ENCODE measurements at places on chromosomes 6 and 20.

DNA sequence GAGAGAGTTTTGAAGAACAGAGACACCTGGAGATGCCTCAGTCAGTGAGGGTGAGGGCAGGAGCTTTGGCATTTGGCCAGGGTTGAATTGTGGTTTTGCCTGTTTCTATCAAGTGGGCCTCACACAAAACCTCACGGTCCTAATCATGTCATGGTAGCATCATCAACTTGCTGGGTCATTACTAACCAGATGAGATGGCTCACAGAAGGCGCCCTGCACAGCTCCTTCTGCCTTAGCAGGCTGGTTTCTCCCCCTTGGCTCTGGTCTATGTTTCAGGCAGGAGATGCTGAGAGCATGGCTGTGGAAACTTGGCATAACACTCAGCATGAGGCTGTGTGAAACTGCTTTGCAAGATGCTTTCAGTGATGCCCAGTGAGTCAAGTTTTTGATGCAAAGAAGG is 99.3 kb downstream of the LRRC1 start:
- no peak for DNase-seq

GRCh38 chr6:139514819-139515218 is 140.4 kb upstream of the CITED2 start:
- DNase-seq, result no peak

DNA sequence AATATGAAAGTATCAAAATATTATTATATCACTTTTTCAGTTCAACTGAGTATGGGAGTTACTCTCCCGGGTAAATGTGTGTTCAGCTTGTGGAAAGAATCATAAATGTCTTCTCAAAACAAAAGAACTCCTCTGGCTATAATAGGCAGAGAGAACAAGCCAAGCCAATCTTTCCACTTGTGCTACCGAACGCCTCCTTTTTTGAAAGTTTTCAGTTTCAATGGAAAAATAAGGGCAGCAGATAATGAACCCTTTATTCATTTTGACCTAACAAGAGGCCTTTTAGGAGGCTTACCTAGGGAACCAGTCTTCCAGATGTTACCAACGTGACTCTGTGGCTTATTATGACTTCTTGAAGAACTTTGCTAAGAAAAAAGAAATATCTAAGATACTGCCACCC is 67.5 kb downstream of the PDE7B start:
- DNase-seq, result no peak

GRCh38 chr20:32966881-32967781 is 37.1 kb downstream of the SUN5 start:
- peak; percentile 39 for DNase-seq

GRCh38 chr20:22719167-22719591 is 134.8 kb upstream of the FOXA2 start:
- no peak for DNase-seq

DNA sequence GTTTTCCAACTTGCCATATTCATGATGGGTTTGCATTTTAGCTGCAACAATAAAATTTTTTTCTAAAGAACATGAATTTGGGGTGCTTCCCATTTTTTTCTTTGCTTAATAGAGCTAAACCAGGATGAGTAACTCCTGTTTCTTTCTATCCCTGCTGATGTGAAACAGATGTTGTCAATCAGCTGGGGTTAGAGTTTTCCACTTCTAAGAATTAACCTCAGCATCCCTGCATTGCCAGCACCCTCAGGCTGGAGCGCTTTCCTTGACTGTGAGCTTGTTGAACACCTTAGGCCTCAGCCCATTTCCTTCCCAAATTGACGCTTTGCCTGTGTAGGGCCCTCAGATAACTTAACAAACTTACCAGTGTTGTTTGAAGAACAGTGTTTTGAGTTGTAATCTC is 74.5 kb downstream of the PTPN1 start:
- no peak for DNase-seq

DNA sequence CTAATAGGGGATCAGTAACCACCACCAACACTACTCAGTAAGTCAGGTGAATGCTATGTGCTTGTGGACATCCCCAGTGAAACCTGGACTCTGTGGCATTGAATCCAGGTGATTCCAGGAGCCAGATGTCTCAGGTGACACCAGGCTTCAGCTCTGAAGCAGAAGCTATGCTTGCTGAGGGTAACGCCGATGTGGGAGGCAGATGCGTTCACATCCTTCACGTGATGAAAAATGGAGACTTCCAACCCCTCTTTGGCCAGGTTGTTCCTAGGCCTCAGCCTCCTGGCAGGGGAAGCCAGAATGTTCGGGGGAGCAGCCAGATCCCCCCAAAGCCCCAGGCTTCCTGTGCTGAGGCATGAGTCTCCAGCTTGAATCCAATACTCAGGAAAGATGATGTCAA is 209.8 kb upstream of the PDE10A start:
- no peak for DNase-seq

DNA sequence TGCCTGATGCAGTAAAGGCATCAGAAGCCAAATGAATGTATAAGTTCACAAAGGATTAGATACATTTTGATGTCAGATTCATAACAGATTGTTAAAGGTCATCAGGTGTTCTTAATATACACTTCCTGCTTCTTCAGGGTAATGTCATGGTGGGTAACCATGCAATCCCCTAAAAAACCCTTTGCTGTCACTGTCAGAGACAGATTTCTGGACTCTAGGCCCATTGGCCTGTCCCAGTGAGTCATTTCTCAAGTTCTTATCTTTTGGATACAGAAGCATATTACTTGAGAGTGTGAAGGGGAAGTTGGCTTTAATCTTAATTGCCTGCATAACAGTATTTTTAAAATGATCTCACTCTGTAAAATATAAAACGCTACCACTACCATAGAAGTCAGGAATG is 895.6 kb upstream of the MAP3K7 start:
- no peak for DNase-seq

DNA sequence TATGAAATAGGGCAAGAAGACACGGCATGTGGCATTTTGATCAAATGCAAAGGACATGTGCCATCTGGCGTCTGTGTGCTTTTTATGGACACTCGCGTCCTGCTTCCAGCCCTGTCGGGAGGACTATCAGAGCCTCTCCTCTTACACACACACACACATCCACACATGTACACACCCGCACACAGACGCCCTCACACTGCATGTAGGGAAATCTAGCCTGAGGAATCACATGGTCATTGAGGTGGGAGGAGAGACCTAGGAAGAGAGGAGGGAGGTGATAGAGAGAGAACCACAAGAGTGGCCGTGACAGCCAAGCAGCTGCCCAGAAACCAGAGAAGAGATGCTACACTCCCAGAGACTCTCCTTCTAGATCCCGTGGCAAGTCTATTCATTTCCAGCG is 105.9 kb upstream of the CDYL start:
- DNase-seq, result no peak

DNA sequence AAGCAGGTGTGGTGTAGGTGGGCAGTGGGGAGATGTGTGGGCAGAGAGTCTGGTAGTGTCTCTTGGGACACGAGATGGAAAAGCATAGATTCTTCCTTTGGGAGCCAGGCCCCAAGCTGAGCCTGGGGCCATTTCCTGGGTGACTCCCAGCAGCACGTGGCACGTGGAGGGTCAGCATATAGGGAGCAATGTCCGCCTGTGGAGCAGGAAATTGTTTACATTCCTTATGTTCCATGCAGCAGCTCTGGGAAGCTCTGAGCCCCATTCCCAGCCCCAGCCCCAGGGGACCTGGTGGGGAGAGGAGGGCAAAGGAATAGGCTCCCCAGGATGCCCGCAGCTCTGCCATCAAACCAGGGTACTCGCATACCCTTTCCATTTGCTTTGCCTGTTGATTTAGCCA is 57.6 kb downstream of the DAAM2 start:
- no peak for DNase-seq

- no peak for DNase-seq
Measured at GRCh38 chr6:15329197-15329671, 83.4 kb downstream of the JARID2 start.

DNA sequence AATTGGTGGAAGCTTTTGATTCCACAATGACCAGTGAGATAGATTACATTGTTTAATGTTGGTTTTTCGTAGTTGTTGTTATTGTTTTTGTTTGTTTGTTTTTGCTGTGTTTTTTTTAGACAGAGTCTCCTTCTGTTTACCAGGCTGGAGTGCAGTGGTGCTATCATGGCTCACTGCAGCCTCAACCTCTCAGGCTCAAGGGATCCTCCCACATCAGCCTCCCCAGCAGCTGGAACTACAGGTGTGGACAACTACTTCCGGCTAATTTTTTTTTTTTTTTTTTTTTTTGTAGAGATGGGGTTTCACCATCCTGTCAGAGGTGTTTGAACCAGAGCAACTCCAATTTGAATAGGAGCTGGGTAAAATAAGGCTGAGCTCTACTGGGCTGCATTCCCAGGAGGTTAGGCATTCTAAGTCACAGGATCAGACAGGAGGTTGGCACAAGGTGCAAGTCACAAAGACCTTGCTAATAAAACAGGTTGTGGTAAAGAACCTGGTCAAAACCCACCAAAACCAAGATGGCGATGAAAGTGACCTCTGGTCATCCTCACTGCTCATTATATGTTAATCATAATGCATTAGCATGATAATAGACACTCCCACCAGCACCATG is 10.9 kb upstream of the AKAP12 start:
- DNase-seq, result no peak

DNA sequence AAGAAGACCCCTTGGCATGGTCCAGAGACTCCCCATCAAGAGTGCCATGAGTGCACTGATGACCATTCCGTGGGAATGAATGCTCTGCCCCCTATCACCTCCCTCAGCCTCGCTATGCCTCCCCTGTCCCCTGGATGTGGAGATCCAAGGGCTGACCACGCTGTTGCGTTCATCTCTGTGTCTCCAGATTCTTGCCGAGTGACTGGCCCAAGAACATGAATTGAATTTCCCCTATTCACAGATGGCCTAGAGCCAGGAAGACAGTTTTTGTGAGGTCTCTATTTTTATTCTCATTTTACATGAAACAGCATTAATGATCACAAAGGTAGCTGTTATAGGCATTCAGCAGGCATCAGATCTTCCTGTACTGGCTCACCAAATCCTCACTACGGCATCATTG is 33.6 kb downstream of the MAFB start:
- DNase-seq, result no peak

DNA sequence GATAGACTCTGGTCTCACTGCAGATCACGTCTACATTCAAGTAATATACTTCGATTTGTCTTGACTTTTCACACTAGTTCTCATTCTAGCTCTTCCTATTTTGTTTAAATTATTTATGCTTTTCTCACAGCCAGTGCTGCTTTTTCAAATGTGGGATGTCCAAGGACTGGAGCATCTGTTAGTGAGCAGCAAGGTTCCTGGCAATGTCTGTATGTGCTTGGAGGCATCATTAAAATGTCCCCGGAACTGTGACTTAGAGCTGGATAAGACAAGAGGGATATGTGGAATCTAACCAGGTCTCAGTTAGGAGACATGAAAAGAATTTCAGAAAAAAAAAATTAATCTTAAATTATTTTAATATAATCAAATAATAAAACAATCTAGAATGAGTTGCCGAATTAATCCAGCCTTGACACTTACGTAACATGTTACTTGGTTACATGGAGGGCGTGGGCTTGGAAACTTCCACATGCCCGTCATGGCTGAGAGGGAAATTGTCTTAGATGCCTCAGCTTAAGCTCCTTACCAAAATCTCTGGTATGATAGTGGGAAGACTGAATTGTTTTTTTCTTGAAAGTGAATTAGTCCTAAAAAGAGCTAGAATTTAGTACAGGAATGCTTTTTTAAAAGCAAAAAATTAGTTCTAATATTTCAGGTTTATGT is 21.4 kb upstream of the CARMIL1 start:
- no peak for DNase-seq

DNA sequence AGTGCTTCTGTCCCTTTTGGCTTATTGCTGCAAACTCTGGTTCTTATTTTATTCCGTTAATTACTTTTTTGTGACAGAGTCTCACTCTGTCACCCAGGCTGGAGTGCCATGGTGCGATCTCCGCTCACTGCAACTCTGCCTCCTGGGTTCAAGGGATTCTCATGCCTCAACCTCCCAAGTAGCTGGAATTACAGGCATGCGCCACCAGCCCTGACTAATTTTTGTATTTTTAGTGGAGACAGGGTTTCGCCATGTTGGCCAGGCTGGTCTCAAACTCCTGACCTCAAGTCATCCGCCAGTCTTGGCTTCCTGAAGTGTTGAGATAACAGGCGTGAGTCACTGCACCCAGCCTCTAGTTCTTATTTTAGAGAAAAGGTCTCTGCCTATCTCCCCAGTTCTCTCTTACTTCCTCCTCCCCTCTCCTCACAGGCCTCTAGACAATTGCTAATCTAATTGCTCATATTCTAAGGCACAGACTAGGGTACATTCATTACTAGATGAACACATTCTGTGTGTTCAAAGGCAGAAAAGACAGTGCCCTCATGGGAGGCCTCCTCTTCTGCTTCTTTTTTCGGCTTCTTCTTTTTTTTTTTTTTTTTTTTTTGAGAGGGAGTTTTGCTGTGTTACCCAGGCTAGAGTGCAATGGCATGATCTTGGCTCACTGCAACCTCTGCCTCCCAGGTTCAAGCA is 27.0 kb downstream of the EDEM2 start:
- no peak for DNase-seq

GRCh38 chr20:1622450-1622849 is 2.6 kb upstream of the SIRPB1 start:
- DNase-seq, result no peak

- no peak for DNase-seq
Measured at GRCh38 chr6:69732640-69733039, 64.2 kb downstream of the LMBRD1 start.

GRCh38 chr20:4167261-4168021 is 152.1 kb upstream of the RNF24 start:
- no peak for DNase-seq

- DNase-seq, result no peak
Measured at GRCh38 chr6:41502917-41503671, 43.1 kb upstream of the FOXP4 start.

- peak; percentile 46 for DNase-seq
Measured at GRCh38 chr6:26521600-26522391, 16.4 kb upstream of the HMGN4 start.

GRCh38 chr20:3563548-3564177 is 92.8 kb downstream of the ATRN start:
- no peak for DNase-seq

DNA sequence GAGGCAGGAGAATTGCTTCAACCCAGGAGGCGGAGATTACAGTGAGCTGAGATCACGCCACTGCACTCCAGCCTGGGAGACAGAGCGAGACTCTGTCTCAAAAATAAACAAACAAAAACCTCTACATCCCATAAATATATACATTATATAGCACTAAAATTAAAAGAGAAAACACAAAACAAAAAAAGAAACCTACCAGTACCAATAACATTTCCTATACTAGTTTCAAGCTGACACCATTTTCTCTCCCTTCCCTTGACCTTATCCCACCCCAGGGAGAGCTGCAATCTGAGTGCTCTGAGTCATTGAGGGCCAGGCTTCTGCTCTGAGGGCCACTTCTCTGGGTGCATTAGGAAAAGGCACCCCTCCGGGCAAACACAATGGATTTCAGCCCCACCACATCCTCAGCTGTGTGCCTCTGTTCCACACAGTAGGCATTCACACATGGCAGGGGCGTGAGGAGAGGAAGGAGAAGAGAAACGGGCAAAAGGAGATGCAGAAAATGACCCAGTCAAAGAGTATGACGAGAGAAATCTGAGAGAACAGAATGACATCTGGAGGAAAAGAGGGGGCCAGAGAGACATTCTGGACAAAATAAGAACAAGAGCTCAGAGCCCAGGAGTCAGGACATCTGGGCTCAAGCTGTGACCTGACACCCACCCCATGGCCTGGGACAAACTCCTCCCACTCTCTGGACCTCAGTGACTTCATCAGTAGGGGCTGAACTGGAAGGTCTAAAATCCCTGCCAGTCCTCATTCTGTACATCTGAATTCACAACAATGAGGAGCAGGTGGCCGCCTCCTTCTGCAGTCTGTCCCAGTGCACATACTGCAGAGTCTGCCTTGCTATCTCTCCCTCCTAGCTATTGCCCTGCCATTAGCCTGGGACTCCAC is 18.2 kb downstream of the TRIM26 start:
- no peak for DNase-seq

GRCh38 chr6:119742188-119742803 is 392.7 kb upstream of the MAN1A1 start:
- peak; percentile 7 for DNase-seq
